ENCODE measurements at places on chromosomes 12 and 14.

DNA sequence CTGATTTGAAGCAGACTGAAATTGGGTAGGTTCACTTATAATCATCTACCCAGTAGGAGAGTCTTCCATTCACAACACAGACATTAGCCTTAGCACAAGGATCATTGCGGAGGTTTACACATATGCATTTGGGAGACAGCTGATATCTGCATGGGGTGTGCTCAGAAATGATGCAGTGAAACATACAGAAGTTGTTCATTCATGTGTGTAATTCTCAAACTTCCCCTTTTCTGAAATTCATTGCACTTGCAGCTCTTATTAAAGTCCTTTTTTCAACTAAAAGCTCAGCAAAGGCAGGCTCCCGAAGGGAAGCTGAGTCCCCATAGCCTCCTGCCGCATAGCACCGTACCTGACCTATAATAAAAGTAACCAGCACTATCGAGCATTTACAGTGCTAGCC lies 218.3 kb upstream of the CRY1 start:
- DNase-seq, result no peak

GRCh38 chr14:60225265-60225664 lies 23.8 kb upstream of the PPM1A start:
- DNase-seq, result no peak

DNA sequence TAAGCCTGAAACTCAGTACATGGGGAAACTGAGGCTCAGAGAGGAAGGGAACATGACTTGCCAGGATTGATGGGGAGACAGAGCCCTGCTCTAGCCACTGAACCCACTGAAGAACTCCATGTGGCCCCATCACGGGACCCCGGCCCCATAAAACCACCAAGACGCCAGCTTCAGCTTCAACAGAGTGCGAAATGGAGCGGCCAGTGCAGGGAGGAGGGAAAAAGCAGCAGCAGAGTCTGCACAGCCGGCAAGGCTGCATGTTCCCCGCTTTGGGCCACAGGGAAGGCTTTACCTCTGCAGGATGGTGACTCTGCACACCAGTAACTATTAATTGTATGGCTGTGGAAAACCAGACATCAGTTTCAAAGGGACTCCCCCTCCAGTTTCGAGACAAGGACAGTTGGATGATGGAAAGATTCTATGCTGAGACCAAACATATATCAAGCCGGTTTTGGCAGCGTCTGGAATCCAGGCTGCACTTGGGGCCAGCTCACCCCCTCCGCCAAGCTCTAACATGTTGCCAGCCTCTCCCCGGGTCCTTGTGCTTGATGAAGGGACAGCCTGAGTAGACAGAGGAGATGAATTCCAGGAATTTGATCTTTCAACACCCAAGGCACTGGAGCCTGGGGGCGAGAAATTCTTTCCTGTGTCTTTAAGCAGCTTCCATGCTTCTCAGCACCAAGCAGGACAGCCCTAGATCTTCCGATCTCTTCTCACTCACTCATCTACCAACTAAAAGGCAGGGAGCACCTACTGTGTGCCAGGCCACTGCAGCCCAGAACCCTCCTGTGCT lies 55.7 kb upstream of the BCL11B start:
- DNase-seq, result no peak

DNA sequence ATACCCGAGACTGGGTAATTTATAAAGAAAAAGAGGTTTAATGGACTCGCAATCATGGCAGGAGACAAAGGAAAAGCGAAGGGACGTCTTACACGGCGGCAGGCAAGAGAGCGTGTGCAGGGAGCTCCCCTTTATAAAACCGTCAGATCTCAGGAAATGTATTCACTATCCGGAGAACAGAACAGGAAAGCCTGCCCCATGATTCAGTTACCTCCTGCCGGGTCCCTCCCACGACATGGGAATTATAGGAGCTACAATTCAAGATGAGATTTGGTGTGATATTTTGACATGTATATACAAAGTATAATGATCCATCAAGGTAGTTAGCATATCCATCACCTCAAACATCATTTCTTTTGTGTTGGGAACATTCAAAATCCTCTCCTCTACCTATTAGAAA lies 2.3 kb upstream of the CDCA4 start:
- DNase-seq, result peak; percentile 53

DNA sequence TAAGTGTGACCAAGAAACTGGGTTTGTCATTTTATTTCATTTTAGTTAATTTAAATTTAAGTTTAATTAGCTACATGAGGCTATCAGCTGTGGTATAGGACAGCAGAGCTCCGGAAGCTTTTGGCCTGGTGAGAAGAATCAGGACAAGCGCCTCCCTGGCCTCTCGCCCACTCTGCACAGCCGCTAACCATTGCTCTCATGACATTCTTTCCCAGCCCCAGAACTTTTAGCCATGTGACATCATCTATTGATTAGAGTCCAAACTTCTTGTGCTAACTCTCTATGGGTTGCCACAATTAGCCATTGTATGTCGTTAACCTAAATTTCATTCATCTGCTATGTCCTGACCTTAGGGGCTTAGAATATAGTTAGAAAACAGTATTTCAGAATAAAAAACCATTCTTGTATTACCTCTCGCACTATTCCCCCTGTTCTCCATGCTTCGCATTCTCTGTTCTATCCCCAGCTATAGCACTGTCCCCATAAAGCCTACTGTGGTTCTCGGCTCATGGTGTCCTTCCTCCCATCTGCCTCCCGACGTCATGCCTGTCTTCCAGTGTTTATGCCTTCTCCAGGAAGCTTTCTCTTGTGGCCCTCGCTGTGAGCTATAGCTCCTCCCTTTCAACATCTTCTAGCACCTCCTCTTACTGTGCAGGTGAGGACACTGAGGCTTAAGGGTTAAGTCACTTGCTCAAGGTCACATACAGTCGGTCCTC lies 23.5 kb downstream of the SSH1 start:
- peak; percentile 81 for DNase-seq

GRCh38 chr14:69658664-69659261 lies 47.4 kb downstream of the SUSD6 start:
- peak; percentile 57 for DNase-seq

DNA sequence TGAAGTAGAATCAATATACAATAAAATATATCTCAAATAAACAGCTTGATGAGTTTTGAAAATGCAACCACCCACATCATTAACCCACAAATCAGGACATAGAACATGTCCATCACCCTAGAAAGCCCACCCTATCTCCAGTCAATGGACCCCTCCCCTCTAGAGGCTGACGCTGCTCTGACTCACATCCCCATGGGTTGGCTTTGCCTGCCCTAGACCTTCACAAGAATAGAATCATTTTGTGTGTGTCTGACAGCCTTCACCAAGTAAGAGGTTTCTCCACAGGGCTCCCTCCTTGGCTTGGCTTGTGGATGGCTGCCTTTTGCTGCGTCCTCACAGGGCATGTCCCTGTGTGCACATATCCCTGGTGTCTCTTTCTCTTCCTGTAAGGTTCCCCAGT lies 250.2 kb upstream of the RTL1 start:
- DNase-seq, result no peak

- no peak for DNase-seq
Observed at GRCh38 chr14:100665511-100666032, 61.1 kb upstream of the DLK1 start.

DNA sequence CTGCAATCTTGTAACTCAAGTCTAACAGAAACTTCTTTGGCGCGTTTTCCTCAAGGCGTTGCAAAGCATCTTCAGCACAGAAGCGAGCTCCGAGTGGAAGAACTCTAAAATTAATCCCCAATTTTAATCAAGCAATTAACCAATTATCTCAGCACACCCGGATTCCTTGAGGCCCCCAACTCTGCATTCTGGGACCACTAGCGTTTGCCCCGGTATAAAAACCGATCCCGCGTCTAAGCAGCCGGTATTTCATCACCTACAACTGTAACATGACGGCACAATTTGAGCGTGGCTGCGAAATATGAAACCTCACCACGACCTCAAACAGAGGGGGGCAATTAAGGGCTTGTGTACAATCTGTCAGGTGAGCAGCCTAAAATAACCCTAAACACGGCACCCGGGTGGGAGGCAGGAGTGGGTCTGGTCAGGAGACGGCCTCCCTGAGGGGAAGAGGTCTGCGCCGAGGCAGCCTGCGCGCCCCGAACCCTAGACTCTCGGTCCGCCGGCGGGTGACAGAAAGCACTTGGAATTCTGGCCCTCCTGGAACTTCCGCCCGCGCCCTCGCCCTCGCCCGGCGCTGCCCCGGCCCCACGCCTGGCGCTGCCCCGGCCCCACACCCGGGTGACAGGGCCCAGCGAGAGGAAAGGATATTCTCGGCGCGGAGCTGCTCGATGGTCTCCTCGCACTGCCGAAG lies 594 bp downstream of the ZCCHC8 start:
- DNase-seq, result peak; percentile 86

DNA sequence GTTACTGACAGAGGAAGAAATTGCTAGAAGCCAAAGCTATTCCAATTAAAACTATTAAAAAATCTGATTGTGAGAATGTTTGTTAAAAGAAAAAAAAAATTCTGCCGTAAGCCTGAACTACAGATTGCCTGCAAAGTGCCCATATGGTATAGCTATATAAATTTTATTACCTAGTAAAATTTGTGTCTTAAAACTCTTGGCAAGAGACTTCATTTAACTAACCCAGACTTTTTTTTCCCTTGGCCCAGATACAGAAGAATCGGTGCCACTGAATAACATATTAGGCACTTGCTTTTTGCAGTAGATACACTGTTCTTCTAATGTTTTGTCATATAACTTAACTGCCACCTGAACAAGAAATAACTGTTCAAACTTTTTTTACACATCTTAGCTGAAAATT lies 125.5 kb downstream of the RPS29 start:
- no peak for DNase-seq

- DNase-seq, result peak; percentile 16
Observed at GRCh38 chr12:62657363-62657632, 190.7 kb downstream of the MON2 start.

DNA sequence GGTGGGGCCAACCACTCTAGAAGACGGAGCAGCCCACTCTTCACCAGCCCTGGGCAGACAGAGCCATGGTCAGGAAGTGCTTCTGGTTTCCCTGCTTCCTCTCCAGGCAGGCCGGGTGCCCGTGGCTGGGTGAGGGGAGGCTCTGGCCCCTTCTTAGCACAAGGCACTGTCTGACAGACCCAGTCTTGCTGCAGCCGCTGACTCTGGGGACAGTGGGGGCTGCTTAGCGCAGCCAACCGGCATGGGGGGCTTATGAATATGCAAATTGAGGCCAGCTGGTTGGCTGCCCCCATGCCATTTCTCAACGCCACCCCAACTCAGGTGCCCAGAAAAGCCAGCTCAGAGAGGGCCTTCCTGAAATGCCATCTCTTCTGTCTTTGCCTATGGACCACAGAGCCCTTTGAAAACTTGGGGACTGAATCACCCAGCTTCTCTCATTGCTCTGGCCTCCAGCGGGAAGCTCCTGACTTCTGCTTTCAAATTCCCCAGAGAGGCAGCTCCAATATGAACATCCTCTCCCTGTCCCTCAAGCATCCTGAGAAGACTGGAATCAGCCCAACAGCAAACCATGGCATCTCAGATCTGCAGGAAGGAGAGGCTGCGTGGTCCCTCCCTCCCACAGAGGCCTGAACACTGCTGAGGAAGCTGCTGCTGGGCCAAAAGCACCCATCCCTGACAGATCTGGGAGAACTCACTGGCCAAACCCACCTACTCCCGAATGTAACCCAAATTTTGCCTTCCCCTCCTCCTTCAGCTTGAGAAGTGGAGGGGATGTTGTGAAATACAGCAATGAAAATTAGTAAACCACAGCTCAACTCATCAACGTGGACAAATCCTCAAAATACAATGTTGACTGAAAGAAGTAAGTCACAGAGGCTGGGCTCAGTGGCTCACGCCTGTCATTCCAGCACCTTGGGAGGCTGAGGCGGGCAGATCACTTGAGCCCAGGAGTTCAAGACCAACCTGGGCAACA lies at the start of gene PROX2:
PROX2 (minus strand) TSS at position 205 of the 973 bp plus-strand sequence. CDS start 12,311 bp downstream, outside the sequence.
- DNase-seq, result no peak

DNA sequence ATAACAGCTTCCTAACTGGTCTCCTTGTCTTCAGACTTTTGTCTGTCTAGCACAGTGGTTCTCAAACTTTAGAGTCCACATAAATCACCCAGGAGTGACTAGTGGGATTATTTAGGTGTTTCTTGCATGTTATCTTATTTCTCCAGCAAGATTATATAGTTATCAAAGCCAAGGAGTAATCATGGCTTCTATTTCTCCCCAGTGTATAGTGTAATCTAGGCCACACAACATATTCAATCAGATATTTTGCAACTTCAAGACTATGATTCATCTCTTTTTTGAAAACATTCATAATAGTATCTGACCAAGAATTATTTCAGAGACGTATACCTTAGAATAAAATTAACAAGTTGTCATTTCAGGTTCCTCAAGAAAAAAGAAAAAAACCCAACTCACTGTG lies 131.9 kb downstream of the CEP83 start:
- peak; percentile 55 for DNase-seq

DNA sequence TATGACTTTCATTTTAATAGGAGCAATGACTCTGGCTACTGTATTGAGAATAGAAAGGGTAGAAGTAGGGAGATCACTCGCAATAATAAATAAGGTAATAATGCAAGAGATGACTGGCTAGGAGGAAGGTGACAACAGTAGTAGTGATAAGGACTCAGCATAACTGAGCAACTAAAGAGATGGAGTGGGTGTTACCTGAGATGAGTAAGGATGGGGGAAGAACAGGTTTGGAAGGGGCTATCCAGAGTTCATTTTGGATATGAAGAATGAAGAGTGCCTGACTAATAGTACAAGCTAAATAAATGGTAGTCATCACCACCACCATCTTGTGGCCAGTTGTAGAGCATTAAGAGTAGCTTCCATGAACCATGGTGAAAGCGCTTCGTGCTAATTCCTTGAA lies 101.1 kb downstream of the RPS6KA5 start:
- DNase-seq, result no peak

DNA sequence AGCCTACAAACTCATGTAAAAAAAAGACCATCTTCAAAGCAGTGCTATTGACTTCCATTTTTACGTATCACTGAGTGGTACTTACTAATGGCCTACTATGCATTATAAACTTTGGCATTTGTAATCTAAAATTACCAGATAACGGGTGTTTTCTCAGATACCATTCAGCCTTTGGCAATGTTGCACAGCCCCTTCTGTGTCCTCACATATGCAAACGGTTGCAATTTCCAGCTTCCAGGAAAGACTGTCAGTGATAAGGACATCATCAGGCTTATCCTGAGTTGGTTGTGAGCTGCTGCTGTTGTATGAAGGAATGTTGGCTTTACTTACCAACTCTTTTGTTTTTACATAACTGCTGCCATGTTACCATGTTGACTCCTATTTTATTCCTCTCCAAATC lies 1.6 kb upstream of the SLC6A13 start:
- no peak for DNase-seq

GRCh38 chr12:56449622-56449984 lies 377 bp upstream of the TIMELESS start:
- DNase-seq, result no peak

- peak; percentile 40 for DNase-seq
Observed at GRCh38 chr14:29716150-29716549, 211.5 kb downstream of the PRKD1 start.

DNA sequence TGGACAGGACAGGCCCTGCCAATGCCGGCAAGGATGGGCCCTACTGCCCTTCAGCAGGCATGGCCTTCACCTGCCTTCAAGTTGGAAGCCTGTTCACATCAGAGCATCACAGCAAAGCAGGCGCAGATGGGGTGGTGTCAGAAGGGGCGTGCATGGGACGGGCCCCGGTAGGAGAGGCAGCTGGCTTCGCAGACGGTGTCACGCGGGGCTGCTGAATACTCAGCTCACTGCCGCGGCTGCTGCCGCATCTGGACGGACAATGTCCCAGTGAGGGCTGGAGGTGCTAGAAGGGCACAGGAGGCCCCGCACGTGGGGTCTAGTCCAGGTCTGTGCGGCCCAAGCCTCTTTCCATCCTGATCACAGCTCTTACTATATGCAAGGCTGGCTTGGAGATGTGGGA lies 42.1 kb downstream of the LRCOL1 start:
- no peak for DNase-seq

All from choroid plexus epithelial cell (primary cell).